NCI-H1105 (cell line): ENCODE measurements at places on chromosomes 12 and 14.

DNA sequence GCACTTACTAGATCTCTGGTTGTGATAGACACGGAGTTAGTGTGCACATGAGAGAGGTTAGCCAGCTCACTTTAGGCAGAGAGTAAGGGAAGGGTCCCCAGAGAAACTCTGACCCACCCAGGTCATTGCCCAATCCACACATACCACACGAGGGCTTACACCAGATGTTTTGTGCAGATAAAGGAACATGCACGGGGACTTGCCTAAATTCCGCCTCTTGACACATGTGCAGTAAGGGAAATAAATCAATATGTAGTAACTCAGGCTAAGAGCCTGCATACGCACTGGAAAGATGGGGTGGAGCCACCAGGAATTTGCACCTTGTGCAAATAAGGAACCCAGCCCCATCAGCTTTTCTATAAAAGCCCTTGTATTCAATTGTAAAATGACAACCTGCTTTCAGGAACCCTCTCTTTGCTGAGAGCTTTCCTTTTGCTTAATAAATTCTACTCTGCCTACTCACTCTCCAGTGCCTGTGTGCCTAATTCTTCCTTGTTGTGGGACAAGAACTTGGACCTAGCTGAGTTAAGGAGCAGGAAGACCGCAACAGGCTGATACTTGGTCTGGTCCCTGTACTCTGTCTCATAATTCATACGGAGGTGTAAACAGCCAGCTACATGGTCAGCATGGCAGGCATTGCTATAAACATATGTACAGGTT, 120.2 kb downstream of the EMP1 start:
- no peak for DNase-seq

DNA sequence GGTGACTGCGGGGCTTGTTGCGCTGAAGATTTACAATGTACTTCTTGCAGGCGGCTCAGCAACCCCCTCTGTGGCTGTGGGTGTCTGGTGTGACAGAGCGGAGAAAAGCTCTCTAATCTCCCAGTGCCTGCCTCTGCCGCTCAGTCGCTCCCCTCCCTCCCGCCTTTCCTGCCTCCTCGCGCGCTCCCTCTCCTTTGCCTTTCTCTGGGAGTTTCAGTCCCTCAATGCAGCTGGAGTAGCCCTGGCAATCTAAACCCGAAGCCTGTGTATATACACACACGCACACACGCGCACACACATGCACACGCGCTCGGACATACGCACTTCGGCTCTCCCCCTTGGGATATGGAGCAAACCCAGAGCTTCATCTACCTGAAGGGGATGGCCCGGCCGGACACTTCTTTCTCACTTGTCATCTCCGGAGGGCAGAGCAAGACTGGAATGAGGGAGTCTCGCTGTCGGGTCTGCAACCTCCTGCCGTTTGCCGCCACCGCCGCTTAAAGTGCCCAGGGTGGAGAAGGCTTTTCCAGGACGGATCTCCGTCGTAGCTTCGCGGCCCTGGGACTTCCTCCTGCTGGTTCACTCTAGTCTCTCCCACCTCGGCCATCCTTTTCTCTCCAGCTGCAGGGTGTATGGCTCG, 599 bp upstream of the TRHDE start:
- peak; percentile 49 for DNase-seq

- peak; percentile 82 for DNase-seq
These were observed 406.9 kb upstream of the CLEC14A start for GRCh38 chr14:38662781-38663180.

DNA sequence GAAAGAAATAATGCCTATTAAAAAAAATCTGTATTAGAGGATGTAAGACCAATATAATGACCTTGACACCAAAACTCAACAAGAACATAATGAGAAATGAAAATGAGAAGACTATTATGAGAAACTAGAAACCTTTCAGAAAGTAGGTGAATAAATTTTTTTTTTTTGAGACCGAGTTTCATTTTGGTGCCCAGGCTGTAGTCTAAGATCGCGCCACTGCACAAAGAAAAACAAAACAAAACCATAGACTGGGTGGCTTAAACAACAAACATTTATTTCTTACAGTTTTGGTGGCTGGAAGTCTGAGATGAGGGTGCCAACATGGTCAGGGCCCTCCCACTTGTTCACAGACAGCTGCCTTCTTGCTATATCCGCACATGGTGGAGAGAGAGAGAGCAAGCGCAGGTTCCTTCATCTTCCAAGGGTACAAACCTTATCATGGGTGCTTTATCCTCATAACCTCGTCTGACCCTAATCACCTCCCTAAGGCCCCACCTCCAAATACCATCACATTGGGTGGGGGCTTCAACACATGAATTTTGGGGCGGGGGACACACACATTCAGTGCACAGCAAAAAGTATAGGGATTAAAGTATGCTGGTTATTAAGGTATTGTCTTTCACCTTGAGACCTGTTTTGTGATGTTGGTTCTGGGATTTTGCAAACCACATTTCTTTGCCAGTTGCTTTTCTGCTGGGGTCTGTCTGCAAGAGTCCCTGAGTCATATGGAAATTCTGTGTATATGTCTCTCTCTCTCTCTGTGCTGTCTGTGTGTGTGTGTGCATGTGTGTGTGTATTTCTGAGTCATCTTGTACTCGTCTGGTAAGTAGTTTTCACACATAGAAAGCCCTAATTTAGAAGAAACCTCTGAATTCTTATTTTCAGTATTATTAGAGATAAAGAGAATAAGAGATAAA, 26.2 kb downstream of the ZCRB1 start:
- DNase-seq: no peak

DNA sequence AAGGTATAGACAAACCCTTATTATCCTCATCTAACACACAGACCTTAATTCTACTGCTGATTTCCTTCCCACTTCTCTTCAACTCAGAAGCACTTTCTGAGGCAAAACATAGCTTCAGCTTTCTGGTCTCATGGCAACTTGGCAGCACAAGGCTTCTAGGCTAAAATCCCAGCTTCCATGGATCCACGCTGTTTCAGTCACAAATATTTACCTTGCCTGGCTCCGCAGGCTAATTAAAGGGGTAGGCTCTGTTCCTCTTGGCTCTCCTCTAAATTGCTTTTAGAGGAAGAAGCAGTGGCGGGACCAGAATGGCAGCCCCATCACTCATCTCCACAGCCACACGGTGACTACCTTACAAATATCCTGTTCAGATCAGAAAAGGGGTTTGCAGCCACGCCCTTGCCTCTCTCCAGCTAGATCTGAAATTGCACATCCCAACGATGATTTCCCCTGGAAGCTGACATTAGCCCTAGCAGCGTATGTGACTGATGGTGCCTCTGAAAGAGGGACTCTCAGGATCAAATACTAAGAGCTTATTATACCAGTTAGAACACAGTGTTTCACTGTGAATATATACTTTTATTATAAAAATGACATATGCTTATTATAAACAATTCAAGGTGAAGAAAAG, 221.5 kb upstream of the NUDT4 start:
- DNase-seq: peak; percentile 79

DNA sequence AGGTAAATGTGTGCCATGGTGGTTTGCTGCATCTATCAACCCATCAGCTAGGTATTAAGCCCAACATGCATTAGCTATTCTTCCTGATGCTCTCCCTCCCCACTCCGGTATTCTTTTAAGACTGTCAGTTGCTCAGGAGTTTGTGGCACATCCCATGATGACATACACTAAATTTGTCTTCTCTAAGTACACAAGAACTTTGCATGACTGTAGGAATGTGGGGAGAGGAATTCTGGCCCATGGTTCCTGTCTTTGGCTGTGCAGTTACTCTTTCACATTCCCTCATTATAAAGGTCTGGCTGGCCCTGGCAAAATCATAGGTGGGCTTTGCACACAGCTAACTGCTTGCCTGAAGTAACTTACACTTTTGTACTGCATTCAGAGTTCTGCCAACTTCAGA, 30.3 kb downstream of the HMGA2 start:
- no peak for DNase-seq

- peak; percentile 24 for DNase-seq
These were observed 42.7 kb downstream of the SSH1 start for GRCh38 chr12:108814462-108815211.

DNA sequence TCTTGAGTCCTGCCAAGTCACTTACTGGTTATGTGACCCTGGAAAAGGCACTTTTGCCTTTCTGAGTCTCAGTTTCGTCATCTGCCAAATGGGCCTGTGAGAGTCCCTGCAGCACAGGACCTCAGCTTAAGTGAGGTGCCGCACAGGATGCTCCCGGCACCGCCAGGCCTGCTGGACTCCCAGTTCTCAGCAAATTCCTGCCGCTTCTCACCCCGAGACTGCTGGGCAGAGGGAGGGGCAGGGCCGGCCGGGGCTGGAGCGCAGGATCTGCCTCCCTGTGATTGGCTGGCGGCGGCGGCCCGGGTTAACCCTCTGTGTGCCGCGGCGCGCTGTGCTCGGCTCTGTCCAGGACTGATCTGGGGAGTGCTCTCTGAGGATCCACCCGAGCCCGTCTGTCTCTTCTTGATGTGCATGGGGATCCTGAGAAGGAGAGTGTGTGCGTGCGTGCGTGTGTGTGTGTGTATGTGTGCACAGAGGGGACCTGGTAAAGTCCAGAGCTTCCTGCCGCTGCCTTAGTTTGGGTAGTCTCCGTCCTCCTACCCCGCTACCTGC, 8.6 kb downstream of the SETD1B start:
- DNase-seq: no peak

DNA sequence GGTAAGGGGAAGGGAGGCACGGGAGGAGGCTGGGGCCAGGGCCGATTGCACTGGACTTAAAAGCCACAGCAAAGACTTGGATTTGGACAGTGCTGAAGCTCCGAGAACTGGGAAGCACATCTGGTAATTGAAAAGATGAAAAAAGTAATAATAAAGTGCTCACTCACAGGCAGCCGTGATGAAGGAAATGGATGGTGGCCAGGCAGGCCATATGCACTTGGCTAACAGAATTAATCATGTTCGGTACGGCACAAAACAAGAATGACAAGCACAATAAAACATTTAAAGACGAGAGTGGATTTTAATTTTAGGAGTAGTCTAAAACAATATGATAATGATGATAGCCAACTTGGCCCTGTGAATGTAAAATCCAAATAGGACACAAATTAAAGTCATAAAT, 154.3 kb downstream of the VRK1 start:
- DNase-seq: no peak

- no peak for DNase-seq
These were observed 16.4 kb upstream of the ST8SIA1 start for GRCh38 chr12:22350886-22351285.

DNA sequence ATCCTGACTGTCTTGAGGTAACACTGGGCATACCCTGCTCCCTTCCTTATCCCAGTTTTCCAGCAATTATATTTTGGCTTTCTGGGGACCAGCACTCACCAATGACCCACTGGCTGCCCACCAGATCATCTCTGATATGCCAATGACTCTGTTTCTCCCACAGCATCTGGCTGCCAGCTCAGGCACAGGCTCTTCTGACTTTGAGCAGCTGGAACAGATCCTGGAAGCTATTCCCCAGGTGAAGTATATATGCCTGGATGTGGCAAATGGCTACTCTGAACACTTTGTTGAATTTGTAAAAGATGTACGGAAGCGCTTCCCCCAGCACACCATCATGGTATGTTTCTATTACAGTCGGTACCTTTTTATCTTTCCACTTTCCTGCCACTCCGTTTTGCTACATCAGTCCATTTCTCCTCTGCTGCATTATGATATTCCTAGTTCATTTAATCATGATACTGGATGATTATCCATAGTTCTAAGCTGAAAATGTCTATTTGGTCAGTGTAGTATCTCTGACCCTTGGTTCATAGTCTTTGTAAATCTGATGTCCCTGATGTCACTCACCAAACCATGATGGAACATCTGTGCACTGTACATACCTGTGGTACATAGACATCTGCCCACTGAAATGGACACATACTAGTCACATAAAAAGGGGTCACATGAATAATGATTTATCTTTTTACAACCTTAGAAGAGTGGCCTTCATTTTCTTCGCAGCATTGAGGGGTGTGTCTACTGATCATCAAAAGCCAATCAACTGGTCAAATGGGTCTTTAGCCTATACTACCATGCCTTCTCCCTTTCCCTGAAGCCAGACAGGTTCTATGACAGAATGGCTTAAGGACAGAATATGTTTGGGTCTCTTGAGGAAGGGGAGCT, 3.3 kb downstream of the GMPR2 start:
- no peak for DNase-seq

DNA sequence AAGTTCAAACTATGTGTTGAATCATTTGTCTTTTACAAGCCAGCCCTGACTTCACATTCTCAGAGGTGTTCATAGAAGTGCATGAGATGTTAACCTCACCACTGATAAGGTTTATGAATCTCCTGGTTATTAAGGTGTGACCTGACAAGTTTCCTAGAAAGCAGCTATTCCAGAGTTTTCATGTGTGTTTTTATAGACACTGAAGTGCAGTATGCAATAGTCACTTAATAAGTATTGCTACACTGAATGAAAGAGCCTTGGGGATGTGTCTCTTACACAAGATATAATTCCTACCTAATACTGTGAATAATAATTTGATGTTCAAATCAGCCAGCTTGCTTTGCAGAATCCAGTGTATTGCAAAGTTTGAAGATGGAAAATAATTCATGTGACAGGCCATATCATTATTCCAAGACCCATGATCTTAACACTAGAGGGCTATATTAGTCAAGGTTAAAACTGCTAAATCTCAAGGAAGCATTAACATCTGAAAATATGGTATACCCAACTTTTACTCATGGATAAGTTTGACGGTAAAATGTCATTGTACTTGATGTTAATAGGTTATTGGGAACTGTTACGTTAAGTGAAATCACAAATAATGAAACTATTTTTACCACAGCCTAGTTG, 13.0 kb downstream of the SLC25A3 start:
- no peak for DNase-seq

- no peak for DNase-seq
These were observed 23.8 kb downstream of the MYL2 start for GRCh38 chr12:110896559-110896958.

DNA sequence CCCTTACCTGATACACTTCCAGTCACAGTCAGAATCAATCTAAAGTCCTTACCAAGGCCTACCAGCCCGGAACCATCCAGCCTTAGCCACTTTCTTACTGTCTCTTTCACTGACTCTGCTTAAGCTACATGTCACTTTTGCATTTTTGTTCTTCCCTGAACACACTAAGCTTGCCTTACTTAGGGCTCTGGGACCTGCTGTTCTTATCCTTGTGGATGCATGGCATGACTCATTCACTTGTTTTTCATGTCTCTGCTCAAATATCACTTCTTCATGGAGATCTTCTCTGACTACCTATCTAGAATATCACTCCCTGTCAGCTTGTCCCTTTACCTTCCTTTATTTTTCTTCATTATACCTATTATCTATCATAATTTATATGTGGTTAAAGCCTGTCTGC, 65.6 kb upstream of the ZDHHC17 start:
- DNase-seq: no peak

DNA sequence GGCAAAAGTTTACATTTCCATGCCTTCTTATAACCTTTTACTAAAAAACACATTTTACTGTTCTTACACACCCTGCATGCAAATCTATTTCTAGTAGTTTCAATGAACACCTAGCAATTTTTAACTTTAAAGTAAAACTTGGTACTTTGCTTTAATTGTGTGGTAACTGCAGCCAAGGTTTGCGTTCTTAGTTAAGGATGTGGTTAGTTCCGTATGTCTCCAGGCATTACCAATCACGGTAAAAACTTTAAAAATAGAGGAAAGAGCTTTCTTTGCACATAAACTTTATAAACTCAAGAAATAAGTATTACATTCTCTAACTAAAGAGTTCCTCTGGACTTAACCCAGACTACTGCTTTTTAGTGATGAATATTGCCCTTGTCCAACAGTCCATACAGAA, 795.2 kb downstream of the SLC16A7 start:
- no peak for DNase-seq

- DNase-seq: no peak
These were observed 71.9 kb upstream of the DDX11 start for GRCh38 chr12:31001581-31002360.

- DNase-seq: no peak
These were observed 66.8 kb upstream of the GPR68 start for GRCh38 chr14:91311284-91311662.
